Activated naive CD4-positive, alpha-beta T cell treated with anti-CD3 and anti-CD28 coated beads, Interleukin-2, amount 50 U/mL, for 16 hours (primary cell): ENCODE measurements at places on chromosomes 12 and 14.

GRCh38 chr12:86723326-86723725 is 467.1 kb upstream of the MGAT4C start:
- no peak for DNase-seq

DNA sequence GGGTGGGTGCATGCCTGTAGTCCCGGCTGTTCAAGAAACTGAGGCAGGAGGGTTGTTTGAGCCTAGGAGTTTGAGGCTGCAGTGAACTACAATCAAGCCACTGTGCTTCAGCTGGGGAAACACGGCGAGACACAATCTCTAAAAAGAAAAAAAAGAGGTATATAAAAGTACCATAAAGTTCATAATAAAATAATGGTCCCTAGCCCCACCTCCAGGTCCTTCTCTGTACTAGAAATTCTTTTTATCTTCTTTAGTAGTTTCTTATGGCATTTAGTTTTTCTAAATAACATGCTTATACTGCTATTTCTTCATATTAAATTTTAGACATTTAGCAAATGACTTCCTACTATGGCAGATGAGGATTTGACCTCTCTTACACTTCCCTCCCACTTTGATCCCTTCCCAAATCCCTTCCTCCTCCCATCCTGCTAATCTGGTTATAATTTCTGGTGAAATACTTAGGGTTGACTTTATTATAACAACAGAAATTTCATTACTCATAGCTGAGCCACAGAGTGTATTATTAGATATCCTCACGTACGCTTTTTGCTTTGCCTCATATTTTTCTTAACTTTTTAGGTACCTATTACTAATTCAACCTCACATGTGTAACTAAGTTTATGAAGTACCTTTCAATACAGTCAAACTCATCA is 94.7 kb downstream of the SLC41A2 start:
- DNase-seq, result no peak

DNA sequence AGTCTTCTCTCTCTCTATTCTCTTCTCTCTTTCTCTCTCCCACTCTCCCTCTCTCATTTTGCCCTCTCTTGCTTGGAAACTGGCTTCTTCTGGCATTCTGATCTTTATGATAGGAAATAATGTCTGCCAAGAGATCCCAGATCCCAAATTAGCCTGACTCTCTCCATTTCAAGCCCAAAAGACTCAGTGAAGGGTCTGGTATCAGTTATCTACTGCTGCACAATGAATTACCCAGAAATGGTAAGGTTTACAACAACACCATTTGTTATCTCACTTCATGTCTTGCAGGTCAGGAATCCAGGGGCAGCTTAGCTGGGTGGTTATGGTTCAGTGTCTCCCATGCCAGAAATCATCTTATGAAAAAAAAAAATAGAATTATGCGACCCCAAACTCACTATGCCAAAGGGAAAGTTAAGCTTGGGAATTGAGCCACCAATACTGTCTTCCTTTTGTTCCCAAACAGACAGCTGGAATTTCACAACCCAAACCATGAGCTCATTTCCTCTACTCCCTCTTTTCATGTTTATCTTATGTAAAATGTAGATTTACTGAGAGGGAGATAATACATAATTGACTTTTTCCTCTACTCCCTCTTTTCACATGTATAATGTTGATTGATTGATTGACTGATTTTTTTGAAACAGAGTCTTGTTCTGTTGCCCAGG is 67.8 kb upstream of the FICD start:
- DNase-seq, result no peak

- DNase-seq, result peak; percentile 20
Observed at GRCh38 chr12:121580959-121581685, at the start of gene KDM2B. Gene KDM2B, minus strand, starts transcription at chr12:121581023. Its CDS starts 112 bp downstream, at chr12:121580911.

DNA sequence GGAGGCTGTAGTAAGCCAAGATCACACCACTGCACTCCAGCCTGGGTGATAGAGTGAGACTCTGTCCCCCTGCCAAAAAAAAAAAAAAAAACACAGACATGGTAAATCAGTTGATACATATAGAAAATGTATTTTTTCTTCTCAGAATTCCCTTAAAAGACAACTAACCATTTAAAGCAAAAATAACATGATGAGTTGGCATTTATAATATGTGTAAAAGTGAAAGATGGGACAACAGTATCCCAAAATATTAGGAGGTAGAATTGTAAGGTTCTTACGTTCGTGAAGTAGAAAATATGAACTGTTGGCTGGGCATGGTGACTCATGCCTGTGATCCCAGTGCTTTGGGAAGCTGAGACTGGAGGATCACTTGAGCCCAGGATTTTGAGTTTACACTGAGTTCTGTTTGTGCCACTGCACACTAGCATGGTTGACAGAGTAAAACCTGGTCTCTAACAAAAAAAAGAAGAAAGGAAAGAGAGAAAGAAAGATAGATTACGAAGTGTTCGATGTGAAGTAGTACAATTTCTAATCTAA is 296.7 kb downstream of the FBXL14 start:
- DNase-seq, result no peak

DNA sequence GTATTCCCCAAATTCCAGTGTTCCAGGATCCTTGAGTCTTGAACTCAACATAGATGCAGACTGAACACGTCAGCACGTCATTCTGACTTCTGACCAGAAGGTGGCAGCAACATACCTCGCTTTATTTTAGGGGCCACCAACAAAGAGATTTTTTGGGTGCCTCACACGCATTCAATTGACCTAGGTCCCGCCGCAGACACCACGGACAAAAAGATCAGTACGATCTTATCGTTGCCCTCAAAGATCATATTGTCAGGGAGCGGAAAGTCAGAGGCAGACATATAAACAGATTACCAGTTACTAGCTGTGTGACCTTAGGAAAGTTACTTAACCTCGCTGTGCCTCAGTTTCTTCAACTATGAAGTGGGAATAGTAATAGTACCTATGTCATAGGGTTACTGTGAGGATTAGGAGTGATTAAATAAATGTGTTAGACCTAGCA is 6.5 kb upstream of the PRPH start:
- DNase-seq, result peak; percentile 63

GRCh38 chr14:90276646-90277367 is 20.5 kb downstream of the PSMC1 start:
- no peak for DNase-seq

- DNase-seq, result no peak
Observed at GRCh38 chr14:55772486-55772885, 192.5 kb downstream of the KTN1 start.

DNA sequence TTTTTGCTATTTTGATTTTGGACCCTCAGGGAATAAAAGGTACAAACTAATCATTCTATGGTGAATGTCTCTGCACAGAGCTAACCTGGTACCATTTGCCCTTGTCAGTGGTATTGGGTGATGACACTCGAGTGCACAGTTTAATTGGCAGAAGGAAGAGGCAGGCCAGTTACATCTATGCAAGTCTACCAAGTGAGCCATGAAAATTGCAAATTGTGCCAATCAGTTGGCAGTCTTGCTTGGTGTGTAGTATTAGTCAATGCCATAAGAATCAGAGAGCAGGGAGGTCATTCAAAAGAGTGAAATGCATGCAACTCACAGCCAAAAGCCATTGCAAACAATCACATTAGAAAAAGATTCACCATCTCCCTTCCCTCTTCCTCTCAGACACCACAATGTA is 479.6 kb downstream of the ADAMTS20 start:
- DNase-seq, result no peak
